ENCODE measurements at places on chromosomes 3 and 15. TPM values are rescaled to one million over a fixed set of nuclear protein-coding genes. Genes with fewer than 3 reads are reported as not detected.

HHATL gene
- total RNA-seq: not detected

CP gene
- total RNA-seq: 42.1 TPM

CAMKV gene
- not detected for total RNA-seq

SRGAP3 gene
- 7.6 TPM for total RNA-seq

CASR gene
- total RNA-seq: not detected

NCKIPSD gene
- total RNA-seq: 18.9 TPM

MRPS11 gene
- 23.4 TPM for total RNA-seq

CYP19A1 gene
- total RNA-seq: 0.72 TPM

FGF7 gene
- 157 TPM for total RNA-seq

FILIP1L gene
- 23.8 TPM for total RNA-seq

GOLGA8H gene
- total RNA-seq: 0.30 TPM

EFCC1 gene
- not detected for total RNA-seq

WDR93 gene
- 0.07 TPM for total RNA-seq
